ENCODE measurements at places on chromosomes 5 and 9.

DNA sequence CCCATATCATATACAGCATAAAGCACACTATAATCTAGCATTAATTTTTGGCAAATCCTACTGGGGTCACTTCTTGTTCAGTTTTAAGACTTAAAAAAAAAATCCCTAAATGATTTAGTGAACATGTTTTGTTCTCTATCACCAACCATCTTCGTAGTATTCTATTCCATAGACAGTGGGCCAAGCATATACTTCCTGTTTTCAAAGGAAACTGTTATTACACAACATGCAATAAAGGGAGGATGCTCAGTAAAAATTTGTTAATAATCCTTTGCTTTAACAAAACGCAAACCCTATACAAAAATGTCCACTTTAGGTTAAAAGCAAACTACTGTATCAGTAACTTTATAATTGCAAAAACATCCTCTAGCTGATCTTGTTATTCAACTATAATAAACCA is 13.0 kb downstream of the CCNH start:
- peak; percentile 35 for DNase-seq

DNA sequence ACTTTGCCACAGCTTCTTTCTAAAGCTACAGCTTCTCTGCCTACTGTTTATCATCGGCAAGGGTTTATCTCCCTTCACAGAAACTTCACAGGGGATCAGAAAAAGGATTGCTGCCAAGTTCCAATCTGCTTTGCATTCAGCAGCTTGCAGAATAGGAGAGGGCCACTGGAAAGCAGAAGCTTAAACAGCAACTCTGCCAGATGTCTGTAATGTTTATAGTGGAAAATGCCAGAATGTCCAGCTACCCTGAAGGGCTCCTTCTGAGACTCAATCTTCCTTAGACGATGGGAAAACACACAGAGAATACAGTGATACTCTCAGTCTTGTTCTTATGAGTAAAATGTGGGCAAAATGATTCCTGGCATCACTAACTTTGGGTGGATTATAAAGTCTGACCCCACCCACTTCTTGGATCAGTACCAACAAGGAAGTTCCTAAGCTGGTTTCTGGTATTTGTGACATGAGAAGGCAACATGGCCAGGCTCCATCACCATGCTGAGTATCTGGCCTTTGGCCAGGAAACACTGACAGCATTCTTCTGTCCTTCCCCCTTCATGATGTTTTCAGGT is 19.0 kb downstream of the STOM start:
- DNase-seq: no peak

DNA sequence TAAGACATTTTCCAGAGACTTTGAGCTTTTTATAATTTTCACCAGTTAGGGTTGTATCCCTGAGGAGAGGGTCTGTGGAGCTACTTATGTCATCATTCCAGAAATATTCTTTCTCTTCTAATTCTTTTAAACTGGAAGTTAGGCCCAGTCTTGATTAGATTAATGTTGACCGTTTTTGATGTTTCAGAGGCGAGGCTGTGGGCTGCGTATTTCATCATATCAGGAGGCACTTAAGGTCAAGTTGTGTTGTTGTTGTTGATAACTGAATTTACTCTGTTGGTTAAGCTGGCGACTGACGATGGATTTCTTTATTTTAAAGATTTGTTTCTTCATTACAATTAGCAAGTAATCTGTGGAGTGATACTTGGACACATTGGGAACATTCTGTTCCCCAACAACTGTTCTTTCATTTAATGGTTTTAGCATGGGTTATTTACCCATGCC is 20.1 kb downstream of the IPO11 start:
- DNase-seq: no peak

DNA sequence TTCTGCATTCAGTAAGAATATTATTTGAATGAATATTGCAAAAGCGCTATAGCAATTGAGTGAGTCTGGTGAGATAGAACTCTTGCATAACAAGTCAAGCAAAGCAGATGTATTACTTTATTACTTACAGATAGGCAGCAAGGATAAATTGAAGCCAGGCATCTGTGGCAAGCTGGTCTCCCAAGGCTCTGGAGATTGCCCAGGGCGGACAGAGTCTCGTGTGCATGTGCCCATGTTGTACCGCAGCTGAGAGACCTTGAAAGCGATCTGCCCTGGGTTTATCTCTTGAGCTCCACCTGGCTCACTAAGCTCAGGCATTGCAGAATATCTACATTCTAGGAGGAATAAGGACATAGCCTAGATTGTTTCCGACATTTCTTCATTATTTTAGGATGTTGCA is 591.6 kb downstream of the ISL1 start:
- DNase-seq: no peak

- DNase-seq: no peak
Measured at GRCh38 chr5:24566933-24567332, 77.8 kb downstream of the CDH10 start.

DNA sequence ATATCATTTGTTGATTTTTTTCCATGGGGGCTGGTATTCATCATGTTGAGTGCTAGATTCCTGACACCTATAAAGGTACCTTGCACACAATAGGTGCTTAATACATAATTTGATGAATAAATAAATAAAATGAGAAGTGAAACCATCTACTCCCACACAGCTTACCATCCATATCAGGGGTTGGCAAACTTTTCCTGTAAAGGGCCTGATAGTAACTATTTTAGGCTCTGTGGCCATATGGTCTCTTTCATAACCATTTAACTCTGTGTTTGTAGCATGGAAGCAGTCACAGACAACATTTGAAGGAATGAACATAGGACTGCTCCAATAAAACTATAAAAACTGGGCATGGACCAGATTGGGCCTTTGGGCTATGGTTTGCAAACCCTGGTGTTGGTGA is 100.3 kb downstream of the GCNT1 start:
- DNase-seq: peak; percentile 36

GRCh38 chr5:160523502-160524163 is 102.0 kb downstream of the PTTG1 start:
- DNase-seq: no peak

DNA sequence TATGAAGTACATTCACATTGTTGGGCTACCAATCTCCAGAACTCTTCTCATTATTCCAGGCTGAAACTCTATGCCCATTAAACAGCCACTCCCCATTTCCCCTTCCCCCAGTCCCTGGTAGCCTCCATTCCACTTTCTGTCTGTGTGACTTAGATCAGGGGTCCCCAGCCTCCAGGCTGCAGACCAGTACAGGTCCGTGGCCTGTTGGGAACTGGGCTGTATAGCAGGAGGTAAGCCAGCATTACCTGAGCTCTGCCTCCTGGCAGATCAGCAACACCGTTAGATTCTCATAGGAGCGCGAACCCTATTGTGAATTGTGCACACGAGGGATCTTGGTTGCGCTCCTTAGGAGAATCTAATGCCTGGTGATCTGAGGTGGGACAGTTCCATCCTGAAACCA is 23.1 kb downstream of the ZNF618 start:
- no peak for DNase-seq

DNA sequence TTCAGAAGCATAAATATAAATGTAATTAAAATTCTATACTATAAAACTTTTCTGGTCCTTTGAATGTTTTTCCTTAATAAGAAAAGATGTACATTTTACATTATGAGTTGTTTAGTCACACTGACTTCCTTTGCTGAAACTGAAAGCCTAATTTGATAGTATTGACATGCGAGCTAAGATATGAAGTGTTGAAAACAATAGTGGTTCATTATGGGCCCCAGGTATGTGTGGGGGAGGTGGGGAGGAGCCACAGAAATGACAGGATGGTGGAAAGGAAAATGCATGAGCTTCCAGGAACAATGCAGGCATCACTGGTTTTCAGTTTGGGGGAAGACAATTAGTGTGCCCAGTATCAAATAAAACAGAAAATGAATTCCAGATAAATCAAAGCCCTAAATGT is 35.4 kb upstream of the RLN1 start:
- no peak for DNase-seq

DNA sequence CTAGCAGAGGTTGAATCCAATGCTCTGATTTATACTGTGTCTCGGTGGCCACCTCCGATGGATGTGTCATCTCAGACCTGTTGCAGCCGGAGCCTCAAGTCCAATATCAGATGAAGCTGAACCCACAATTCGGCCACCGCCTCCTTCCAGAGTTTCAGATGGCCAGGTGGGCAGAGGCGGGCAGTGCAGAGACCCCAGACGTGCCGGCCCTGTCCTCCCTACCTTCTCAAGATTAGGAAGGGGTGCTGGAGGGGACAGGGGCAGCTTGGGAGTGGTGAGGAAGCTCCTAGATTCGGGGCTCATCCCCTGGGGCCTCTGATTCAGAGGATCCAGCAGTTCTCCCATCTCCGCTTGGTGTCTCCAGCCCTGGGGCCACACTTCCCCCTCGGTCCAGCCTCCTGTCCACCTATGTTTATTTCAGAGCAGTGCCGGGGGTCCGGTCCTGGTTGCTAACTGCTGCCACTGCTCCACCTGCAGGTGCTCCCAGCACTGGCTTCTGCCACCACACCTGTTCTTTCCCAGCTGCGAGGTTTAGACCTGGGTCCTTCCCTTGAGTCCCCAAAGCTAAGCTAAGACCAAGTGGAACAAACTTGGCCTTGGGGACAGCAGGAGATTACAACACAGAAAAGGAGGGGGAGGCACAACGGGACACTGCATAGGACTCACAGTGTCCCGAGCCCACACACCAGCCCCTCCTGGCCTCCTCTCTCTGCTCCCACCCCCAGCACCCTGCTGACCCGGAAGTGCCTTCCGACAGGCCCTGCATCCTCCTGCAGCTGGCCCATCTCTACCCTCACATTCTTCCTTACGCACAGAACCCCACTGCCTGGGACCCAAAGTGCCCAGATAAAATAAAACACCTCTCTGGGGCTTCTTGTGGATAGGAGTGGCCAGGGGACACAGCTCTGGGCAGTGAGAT is 81.6 kb downstream of the NTNG2 start:
- DNase-seq: no peak

DNA sequence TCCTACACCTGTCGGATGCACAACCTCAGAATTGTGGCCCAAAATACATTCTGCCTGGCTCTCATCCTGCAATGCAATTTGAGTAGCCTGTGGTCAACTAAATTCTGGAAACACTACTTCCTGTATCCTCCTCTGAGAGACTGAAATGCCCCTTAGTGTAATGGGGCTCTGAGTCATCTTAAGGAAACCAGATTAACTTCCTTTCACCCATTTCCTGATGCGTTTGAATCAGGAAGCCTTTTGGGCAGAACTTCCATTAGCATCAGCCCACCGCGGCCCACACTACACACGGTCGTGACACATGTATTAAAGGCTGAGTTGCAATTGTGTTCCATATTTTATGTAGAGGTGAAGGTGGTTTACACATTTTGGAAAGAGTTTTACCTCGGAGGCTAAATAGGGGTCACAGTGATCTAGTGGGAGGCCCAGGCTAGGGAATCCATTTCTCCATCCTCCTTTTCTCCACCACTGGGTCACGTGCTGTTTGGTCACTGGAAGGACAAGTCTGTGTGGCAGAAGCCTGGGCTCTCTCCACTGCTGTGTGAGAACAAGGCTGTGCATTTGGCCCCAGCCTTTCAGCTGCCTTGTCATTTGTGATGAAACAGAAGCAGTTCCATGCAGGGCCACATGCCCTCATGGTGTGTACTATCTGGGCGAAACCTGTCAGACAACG is 55.9 kb downstream of the DAP start:
- peak; percentile 96 for DNase-seq

DNA sequence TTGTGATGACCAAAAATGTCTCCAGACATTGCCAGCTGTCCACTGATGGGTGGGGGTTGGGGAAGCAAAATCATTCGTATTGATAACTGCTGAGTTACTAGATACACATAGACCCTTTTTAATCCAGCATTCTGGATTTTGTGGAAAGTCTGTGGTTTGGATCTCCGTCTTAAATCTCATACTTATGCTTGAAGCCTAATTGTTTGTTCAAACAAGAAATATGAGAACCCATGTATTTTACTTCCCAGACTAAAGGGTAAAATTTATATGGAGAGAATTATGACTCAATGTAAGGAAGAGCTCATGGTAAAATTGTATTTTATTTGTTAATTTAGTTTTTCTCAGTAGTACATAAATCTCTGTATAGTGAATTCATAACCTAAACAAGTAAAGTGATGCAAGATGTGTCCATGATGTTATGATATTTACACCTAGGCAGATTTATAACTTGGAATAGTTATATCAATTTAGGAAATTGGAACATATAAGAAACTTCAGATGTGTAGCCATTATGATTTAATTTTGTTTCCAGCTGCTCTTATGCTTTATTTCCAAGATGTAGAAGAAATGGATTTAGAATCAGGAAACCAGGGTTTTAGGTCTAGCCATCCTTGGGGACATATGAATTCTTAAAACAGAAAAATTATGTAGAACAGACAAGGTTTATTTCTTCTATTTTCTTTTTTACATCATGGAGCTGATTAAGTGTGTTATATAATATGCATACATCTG is 4.5 kb upstream of the OGN start:
- no peak for DNase-seq

GRCh38 chr9:74960561-74960960 is 7.8 kb upstream of the C9orf40 start:
- peak; percentile 68 for DNase-seq

DNA sequence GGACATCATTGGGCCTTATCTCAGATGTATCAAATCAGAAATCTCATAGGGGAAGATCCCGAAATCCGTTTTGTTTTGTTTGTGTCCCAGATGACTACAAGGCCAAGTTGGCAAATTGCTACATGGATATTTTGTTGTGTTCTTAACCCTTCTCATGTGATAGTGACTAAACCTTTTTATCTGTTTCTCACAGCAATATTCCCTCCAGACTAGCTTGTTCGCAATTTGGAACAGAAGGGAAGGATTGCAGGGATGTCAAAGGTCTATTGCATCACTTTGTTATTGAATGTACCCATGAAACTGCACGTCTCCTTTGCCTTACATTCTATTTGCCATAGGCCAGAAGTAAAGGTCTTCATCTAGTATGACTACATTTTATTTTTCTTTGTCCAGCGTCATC is 453.9 kb downstream of the NFIB start:
- no peak for DNase-seq

GRCh38 chr9:109122726-109123621 is 3.2 kb upstream of the TMEM245 start:
- DNase-seq: peak; percentile 54
